RCC 7860 (cell line): ENCODE measurements at places on chromosomes 2 and 18.

- no peak for DNase-seq
Measured at GRCh38 chr2:15780912-15781574, 159.3 kb upstream of the MYCN start.

DNA sequence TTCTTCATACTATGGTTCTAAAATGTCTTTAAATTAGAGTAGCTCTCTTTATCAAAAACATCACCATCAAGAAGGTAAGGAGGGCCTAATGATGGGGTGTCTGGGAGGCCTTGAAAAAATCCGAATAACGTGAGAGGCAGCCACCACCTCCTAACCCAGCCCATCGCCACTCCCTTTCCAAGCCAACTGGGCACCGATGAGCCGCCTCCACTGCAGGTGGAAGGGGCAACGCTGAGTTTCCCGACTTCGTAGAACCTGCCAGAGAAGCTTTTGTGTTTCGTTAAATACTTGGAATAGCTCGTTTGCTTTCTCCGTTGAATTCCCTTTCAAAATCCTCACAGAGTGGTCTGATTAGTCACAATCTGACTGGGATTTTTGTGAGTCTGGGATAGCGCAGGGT, 22.0 kb upstream of the RPL31 start:
- DNase-seq, result no peak

- no peak for DNase-seq
Measured at GRCh38 chr2:37232131-37232933, 874 bp downstream of the NDUFAF7 start.

DNA sequence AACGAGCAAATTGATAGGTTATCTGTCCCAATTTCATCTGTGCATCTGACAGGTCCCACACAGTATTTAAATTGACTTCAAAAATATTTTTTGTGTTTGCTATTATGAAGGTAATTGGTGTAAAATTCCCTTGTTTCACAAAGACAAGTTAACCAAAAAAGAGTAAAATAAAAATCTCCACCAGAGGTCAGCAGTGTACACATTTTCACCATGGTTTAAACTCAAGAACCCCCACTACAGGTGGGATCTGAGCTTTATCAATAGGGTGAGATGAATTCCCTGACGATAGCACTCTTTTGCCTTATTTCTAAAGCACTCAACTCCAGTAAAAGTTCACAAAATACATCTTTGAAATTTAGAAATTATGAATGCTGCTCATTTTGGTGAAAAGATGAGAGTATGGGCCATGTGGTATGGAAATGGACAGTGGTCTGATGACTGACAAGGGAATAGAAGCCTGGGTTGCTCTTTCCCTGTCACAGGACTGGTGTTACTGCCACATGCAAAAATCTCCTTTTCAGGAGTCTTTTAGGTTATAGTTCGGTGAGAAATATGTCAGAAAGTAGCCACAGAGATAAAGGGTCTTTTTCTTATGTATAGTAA, 68.0 kb downstream of the SERPINB8 start:
- DNase-seq, result peak; percentile 21

GRCh38 chr2:165240916-165241315, 1.7 kb downstream of the SCN2A start:
- DNase-seq, result no peak

DNA sequence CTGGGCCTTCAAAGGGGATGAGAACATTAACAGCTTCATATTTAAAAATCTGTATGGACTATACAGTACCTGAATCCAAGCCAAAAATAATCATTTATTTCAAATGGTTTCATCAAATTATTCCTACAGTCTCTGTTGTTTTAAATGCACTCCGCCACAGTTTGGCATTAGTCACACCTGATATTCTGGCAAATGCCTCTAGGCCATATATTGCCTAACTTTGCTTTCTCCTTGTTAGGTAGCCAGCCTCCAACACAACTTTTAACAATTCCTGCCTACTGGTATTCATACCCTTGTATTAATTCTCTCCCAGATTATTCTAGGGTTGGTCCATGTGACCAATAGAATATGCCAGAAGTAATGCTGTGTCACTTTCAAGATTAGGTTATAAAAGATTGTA, 146.6 kb upstream of the FANCL start:
- DNase-seq, result no peak

DNA sequence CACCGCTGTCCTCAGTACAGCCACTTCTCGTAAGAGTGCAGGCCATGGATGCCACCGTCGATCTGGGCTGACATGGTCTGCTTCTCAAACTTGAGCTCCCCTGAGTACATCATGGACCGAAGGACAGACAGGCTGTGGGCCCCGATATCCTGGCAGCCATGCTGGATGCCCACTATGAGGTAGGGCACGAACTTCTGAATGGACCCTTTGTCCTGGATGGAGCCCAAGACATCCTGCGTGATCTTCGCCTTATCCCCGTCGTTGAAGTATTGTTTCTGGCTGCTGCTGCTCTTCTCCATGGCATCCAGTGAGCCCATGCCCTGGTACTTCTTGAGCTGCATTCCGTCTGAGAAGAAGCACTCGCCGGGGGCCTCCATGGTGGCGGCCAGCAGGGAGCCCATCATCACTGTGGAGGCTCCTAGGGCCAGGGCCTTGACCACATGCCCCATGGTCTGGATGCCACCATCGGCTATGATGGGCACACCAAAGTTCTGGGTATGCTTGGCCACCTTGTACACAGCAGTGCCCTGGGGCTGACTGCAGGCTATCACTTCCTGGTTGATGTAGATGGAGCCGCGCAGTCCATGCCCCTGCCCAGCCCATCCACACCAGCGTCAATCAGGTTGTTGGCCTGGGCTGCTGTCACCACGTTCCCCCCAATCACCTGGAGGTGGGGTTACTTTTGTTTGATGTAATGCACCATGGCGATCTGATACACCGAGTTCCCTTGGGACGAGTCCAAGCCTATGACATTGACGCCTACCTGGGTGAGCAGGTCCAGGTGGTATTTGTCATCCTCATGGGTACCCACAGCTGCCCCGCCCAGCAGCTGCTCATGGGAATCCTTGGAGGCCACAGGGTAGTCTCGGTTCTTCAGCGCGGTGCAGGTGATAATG, 21.8 kb downstream of the CFLAR start:
- DNase-seq, result no peak

DNA sequence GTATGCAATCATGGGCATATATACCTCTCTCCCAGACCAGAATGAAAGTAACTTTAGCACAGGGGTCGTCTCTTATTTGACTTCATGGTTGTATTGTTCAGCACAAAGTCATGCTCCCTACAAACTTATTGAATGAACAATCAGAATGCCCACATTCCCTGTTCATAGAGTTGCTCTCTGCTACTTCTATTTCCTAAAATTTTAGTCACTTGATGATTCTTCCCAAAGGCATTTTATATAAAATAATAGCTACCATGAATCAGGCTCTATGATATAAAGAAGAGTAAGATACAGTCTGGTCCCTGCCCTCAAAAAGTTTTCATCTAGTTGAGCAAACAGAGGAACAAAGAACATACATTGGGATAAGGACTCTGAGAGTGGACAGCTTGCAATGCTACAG, 162.2 kb downstream of the SLC39A10 start:
- DNase-seq, result no peak

- DNase-seq, result no peak
Measured at GRCh38 chr2:163490281-163490680, 245.5 kb downstream of the FIGN start.

- no peak for DNase-seq
Measured at GRCh38 chr18:31478688-31479087, 19.3 kb upstream of the DSG2 start.

- DNase-seq, result no peak
Measured at GRCh38 chr2:174673440-174673839, 75.8 kb upstream of the WIPF1 start.

- DNase-seq, result peak; percentile 82
Measured at GRCh38 chr2:25851740-25852503, 26.4 kb downstream of the ASXL2 start.

- DNase-seq, result no peak
Measured at GRCh38 chr2:14827226-14828023, 194.9 kb downstream of the LRATD1 start.

- no peak for DNase-seq
Measured at GRCh38 chr2:144452169-144452988, 67.5 kb downstream of the ZEB2 start.

DNA sequence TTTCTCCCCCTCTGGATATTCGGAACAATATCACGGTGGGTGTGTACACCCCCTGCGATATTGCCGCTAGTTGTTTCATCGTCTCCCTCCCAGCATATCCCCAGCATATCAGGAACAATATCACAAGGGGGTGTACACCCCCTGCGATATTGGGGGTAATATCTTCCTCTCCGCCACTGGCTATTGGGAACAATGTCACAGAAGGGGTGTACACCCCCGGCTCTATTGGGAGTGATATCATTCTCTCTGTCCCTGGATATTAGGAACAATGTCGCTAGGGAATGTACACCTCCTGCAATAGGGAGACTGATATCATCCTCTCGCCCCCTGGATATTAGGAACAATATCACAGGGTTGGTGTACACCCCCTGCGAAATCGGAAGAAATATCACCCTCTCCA, 1932.0 kb downstream of the SUCLG1 start:
- no peak for DNase-seq

GRCh38 chr18:12772111-12772510, 69.3 kb downstream of the PSMG2 start:
- DNase-seq, result no peak

DNA sequence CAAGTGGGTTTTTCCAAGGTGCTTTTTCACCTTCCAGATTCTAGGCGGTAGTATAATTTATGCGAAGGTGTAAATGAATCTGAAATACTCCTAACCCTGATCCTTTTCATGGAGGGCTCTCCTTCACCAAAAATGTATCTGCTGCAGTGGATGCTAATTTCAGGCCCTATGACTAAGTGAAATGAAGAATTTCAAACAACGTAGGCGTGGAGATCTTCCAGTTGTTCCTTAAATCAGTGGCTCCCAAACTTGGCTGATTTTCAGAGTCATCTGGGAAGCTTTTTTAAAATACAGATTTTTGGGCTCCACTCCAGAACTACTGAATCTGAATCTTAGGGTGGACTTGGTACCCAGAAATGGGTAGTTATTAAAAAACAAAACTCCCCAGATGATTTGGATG, 5.5 kb downstream of the GCKR start:
- DNase-seq, result no peak

DNA sequence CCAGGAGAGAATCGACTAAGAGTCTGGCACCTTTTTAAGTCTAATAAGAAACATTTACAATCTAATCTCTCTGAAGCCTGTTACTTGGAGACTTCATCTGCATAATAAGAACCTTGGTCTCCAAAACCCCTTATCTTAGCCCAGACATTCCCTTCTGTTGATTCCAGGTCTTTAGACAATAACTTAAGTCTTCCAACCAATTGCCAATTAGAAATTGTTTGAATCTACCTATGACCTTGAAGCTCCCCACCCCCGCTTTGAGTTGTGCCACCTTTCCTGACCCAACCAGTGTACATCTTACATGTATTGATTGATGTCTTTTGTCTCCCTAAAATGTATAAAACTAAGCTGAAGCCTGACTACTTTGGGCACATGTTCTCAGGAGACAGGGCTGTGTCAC, 49.5 kb upstream of the DTNA start:
- no peak for DNase-seq

- DNase-seq, result no peak
Measured at GRCh38 chr2:18701546-18701945, 112.2 kb upstream of the NT5C1B start.

- no peak for DNase-seq
Measured at GRCh38 chr2:121087117-121087516, 197.9 kb downstream of the TFCP2L1 start.

GRCh38 chr2:554444-554843, 122.8 kb downstream of the TMEM18 start:
- DNase-seq, result no peak

- DNase-seq, result no peak
Measured at GRCh38 chr2:206274434-206275311, at the start of gene ZDBF2. ZDBF2 (plus strand) TSS chr2:206274663; CDS start chr2:206281850, 7,187 bp downstream.
